ENCODE measurements at places on chromosomes 4 and X. TPM values are rescaled to one million over a fixed set of nuclear protein-coding genes. Genes with fewer than 3 reads are reported as not detected.
A peak's percentile ranks its signal among the peaks of the same experiment; 100 is the strongest.

GRCh38 chr4:174278467-174278866, 5.0 kb downstream of the FBXO8 start:
- DNase-seq, result no peak
- peaks cover 12% of the 10 kb centered on the region for H3K36me3 ChIP-seq
- peaks cover 53% of the 10 kb centered on the region for H3K4me1 ChIP-seq
- H3K27me3 ChIP-seq, result no peaks in the 10 kb centered on the region

- H3K4me3 ChIP-seq, result no peak overlapping the region
- no peak for DNase-seq
- H3K36me3 ChIP-seq, result no peaks in the 10 kb centered on the region
- no peaks in the 10 kb centered on the region for H3K27me3 ChIP-seq
- H3K4me1 ChIP-seq, result no peaks in the 10 kb centered on the region
These were observed 50.9 kb downstream of the MED28 start for GRCh38 chr4:17665346-17665745.

DNA sequence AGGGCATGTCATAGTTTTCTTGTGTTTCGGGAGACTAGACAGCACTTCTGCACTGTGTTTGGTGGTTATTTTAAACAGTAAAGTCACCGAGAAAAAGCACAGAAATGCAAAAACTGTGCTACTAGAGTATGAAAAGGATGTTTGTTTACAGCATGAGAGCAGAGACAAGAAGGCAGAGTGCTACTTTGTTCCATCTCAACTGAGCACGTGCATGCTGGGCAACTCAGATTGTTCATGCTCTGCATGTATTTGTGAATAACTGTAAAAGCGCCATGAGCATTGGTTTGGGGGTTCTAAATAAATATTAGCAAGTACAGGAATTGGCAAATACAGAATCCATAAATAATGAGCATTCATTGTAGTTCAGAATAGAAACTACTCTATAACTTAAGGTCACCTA, 7.4 kb downstream of the EVC start:
- H3K4me3 ChIP-seq, result no peak overlapping the region
- peaks cover 1% of the 10 kb centered on the region for H3K36me3 ChIP-seq
- peaks cover 2% of the 10 kb centered on the region for H3K27me3 ChIP-seq
- H3K4me1 ChIP-seq, result no peaks in the 10 kb centered on the region

DNA sequence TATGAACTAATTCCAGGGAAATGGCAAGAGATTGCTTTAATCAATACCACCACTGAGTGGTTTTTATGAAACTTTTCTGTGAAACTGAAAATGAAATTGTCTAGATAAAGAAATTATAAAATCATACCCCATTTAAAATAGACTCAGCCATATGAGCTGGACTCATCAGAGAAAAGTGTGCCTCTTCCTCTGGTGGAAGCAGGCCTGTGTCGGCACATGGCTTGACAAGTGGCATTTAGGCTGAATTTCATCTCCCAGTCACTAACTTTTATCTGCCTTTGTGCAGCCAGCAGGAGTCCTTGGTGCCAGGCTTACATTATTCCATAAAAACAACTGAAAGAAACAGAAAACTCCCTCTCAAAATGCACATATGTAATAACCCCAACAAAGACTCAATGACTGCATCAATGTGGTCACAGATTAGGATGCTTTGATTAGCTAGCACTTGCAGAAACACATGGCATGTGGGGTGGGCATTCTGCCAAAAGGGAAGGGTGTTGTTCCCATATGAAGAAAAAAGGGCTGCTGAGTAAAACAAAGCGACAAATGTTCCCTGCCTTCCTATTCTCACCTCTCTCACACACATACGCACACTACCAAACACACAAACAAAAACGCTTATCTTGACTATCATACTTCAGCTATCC, 232.3 kb downstream of the PABPC4L start:
- no peaks in the 10 kb centered on the region for H3K4me1 ChIP-seq
- no peaks in the 10 kb centered on the region for H3K27me3 ChIP-seq
- no peak overlapping the region for H3K4me3 ChIP-seq
- no peak overlapping the region for H3K27ac ChIP-seq

DNA sequence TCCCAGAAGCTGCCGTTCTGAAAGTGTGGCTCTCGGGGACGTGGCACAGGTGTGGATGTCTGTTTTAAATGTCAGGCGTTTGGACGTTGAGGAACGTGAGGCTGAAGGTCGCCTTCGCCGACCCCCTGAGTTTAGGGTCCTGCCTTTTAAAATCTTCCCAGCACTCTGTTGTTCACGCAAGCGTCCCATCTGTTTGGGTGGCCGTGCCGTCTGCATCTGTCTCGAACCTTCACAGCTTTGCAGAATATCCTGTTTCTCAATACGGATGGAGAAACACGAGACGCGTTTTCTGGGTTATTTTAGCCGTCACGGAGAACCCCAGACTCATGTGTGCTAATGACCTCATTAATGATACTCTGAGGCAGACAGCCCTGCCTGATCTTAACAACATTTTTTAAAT, 31.5 kb downstream of the SHOX start:
- no peaks in the 10 kb centered on the region for H3K4me1 ChIP-seq
- H3K27me3 ChIP-seq, result no peaks in the 10 kb centered on the region
- no peaks in the 10 kb centered on the region for H3K36me3 ChIP-seq

DNA sequence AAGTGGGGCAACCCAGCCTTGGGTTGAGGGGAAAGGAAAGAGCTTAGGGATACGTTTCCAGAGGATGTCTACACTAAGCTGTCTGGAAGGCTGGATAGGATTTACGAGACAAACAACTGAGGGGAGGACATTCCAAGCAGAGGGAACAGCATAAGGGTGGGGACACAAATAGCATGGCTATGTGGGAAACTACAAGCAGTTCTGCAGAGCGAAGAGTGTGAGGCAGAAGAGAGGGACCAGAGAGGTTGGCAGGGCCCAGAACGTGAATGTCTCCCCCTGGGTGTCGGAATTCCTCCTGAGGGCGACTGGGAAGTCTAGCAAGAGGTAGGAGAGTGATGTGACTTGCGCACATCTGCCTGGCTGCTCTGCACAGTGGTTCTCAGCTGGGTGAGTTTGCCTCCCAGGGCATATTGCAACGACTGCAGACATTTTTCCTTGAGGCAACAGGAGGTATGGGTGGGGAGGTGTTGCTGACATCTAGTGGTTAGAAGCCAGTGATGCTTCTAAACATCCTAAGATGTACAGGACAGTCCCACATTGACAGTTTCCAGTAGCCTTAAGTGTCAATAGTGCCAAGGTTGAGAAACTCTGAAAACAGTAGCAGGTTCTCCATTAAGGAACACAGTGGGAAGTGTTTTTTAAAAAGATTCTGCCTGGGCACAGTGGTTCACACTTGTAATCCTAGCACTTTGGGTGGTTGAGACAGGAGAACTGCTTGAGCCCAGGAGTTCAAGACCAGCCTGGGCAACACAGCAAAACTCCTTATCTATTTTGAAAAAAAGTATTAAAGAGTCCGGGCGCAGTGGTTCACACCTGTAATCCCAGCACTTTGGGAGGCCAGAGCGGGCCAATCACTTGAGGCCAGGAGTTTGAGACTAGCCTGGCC, 9.2 kb downstream of the NDUFA1 start:
- peak overlapping the region; percentile 79 for H3K27ac ChIP-seq
- H3K36me3 ChIP-seq, result peaks cover 8% of the 10 kb centered on the region
- peaks cover 12% of the 10 kb centered on the region for H3K4me1 ChIP-seq
- H3K27me3 ChIP-seq, result no peaks in the 10 kb centered on the region
- H3K4me3 ChIP-seq, result no peak overlapping the region

- no peak for DNase-seq
- H3K36me3 ChIP-seq, result no peaks in the 10 kb centered on the region
- H3K27ac ChIP-seq, result no peak overlapping the region
These were observed 55.9 kb downstream of the NPNT start for GRCh38 chr4:105951198-105951597.

- H3K4me1 ChIP-seq, result no peaks in the 10 kb centered on the region
- H3K4me3 ChIP-seq, result no peak overlapping the region
- no peak overlapping the region for H3K27ac ChIP-seq
- H3K36me3 ChIP-seq, result no peaks in the 10 kb centered on the region
- H3K27me3 ChIP-seq, result no peaks in the 10 kb centered on the region
These were observed 13.7 kb downstream of the ADH6 start for GRCh38 chr4:99205153-99205979.

DNA sequence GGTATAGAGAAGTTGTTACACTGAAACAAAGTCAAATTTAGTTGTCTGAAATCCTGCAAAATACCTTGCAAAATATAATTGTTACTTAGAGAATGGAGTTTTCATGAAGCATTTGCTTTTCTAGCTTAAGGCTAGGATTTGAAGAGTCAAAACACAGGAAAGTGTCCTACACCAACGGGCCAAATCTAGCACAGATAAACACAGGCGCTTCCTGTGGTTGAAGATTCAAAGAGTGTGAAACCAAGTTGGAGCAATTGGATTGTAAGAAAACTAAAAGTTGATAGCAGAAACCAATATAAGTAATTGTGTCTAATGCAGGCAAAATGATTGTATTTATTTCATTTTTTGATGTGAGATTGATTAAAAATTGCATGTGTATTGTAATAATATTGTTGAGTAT, 2002.5 kb upstream of the TENM3 start:
- H3K4me1 ChIP-seq, result no peaks in the 10 kb centered on the region
- no peak overlapping the region for H3K27ac ChIP-seq
- no peak overlapping the region for H3K4me3 ChIP-seq
- DNase-seq, result no peak

- H3K27me3 ChIP-seq, result peaks cover 7% of the 10 kb centered on the region
- H3K4me3 ChIP-seq, result no peak overlapping the region
- H3K27ac ChIP-seq, result no peak overlapping the region
- H3K36me3 ChIP-seq, result no peaks in the 10 kb centered on the region
These were observed 52.9 kb upstream of the HPF1 start for GRCh38 chr4:169810325-169811323.

DNA sequence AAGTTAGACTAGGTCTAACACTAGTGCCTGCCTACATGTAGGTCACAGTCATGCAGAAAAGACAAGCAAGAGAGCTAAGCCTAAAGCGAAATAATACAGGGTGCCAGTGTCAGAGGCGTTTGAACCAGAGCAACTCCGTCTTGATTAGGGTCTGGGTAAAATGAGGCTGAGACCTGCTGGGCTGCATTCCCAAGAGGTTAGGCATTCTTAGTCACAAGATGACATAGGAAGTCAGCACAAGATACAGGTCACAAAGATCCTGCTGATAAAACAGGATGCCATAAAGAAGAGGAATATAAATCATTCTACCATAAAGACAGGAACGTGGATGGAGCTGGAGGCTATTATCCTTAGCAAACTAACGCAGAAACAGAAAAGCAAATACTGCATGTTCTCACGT, 120.9 kb downstream of the BEND2 start:
- H3K27me3 ChIP-seq, result no peaks in the 10 kb centered on the region
- no peaks in the 10 kb centered on the region for H3K4me1 ChIP-seq
- DNase-seq, result no peak

DNA sequence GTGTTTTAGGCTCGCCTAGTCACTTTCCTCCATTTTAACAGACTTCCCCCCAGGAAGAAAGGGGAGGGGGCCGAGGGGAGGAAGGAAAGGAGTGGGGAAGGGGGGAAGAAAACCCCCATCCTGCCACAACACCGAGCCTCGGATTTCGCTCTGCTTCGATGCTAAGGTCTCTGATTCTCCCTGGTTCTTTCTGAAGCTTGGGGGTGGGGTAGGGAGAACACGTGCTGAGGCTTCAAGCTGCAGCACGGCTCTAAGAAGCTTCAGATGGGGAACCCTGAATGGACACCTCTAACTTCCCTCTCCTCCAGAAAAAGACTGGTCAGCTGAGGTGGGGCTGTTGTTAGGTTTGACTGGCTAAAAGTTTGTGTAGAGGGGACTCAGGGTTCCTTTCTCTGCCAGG, 61.8 kb downstream of the RHOH start:
- H3K27me3 ChIP-seq, result no peaks in the 10 kb centered on the region
- DNase-seq, result no peak
- H3K27ac ChIP-seq, result peak overlapping the region; percentile 49
- H3K4me1 ChIP-seq, result peaks cover 63% of the 10 kb centered on the region

- H3K4me3 ChIP-seq, result no peak overlapping the region
- H3K27ac ChIP-seq, result no peak overlapping the region
- H3K27me3 ChIP-seq, result peaks cover 1% of the 10 kb centered on the region
- no peaks in the 10 kb centered on the region for H3K36me3 ChIP-seq
These were observed 733.9 kb upstream of the EPHA5 start for GRCh38 chr4:66404141-66404540.

DNA sequence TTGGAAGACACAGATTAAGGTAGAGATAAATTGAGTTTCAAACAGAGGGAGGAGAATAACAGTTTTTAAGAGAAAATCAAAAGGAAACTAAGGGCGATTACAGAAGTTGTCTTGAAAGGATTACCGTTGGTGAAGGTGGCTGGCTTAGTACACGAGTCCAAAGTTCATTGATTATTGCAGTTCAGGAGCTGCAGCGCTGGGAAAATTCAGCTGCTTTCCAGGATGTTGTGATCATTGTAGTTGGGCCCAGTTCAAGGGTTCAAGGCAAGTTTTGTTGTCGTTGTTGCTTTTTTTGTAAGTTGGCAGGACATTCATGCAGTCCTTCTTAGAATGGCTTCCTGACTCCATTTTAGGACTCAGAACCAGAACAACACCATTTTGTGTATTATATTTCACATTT, 461.7 kb downstream of the RAPGEF2 start:
- H3K4me1 ChIP-seq, result no peaks in the 10 kb centered on the region
- DNase-seq, result no peak
- H3K4me3 ChIP-seq, result no peak overlapping the region
- no peaks in the 10 kb centered on the region for H3K36me3 ChIP-seq

FAM47A gene
- not detected for total RNA-seq

NAA11 gene
- total RNA-seq, result not detected

PABPC1L2B gene
- not detected for total RNA-seq

ACOT9 gene
- total RNA-seq, result 58.3 TPM

LRP2BP gene
- 0.47 TPM for total RNA-seq

BTK gene
- not detected for total RNA-seq
